ENCODE measurements at places on chromosomes 4 and X.
A peak's percentile ranks its signal among the peaks of the same experiment; 100 is the strongest.

GRCh38 chr4:156763511-156763910, 208.1 kb downstream of the PDGFC start:
- no peak for DNase-seq

DNA sequence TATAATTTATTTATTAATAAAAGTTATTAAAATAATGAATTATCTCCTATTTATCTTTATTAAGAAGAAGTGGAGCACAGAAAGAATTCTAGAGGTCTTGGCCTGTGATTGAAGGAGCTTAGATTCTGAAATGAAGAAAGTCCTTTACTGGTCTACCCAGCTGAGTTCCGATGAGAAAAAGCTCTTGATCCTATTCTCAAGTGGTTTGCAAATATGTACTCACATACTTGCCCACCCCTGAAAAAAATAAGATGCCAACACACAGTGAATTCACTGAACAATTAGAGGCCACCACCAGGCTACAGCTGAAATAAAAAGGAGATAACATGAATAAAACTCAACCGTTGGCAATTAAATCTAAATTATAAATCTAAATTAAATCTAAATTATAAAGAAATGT, 253.4 kb downstream of the MAPK10 start:
- no peak for DNase-seq

DNA sequence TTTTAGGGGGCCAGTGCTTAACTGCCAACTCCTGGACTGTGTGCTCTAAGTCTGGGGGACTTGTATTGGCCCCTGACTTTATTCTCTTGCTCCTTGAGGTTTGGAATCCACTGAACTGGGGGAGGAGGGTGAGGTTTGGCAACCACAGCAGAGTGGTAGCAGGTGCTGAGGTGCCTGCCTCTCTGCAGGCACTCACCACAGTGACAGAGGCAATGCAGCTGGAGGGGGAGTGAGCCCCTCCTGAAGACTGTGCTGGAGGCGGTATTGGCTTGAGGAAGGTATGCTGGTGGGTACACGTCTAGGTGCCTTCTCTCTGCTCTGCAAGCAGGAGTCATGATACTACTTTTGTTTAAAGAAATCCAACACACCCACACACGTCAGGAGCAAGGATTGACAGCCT, 24.6 kb downstream of the CFAP299 start:
- no peak for DNase-seq

DNA sequence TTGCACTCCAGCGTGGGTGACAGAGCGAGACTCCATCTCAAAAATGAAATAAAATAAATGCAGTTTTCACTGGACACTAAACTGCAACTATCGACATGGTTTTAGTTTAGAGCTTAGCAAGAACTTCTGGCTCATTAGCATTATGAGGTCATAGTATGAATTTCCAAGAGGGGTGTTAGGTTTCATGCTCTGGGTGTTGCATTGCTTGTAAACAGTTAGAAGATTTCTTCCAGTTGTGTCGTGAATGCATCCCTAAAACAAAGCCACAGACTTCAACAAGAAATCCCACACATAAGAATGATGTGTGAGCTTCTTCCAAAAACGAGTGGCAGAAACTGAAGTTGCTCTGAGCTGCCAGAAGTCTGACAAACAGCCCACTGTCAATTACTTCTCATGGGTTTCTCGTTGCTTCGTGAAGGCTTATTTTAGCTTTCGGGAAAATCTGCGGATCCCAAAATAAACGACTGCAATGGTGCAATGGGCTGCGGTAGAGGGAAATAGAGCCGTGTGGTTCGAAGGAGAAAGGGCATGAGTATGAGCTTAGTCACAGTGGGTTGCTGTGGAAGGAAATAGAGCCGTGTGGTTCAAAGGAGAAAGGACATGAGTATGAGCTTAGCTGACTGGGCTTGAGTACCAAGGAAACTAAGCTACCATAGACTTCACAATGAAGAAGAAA, 354.9 kb downstream of the DHRSX start:
- DNase-seq = no peak

DNA sequence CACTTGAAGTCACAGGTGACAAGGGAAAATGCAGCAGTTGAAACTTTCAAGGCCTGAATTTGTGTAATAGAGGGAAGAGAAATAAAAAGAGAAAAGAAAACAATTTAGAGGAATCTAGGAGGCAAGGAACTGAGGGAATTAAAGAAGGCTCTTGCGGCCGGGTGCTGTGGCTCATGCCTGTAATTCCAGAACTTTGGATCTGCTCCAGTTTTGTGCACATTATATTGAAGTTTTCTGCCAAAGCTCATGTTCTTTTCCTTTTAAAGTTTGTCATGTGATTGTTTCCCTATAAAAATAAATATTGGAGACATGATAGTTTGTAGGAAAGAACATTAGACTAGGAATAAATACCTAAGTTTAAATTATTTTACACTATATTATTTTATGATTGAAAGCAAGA, 433.9 kb upstream of the CPEB2 start:
- DNase-seq = no peak

- DNase-seq = no peak
Measured at GRCh38 chrX:44062840-44063239, 89.7 kb upstream of the NDP start.

DNA sequence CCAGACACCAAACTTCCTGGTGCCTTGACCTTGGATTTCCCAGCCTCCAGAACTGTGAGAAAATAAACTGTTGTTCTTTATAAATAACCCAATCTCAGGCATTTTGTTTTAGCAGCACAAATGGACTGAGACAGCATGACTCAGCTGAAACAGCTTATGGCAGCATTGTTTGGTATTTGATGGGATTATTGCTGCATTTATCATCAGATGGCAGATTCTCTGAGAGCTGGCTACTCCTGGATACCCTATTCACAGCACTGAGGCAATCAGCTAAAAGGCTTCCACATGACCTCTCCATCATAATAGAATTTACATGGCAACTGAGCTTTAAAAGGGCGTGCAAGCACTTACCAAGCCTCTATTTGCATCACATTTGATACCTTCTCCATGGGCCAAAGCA, 623.1 kb upstream of the CPEB2 start:
- no peak for DNase-seq

GRCh38 chr4:175716961-175717360, 95.1 kb downstream of the GPM6A start:
- DNase-seq = no peak

GRCh38 chrX:7972586-7972985, 45.4 kb upstream of the PNPLA4 start:
- no peak for DNase-seq

DNA sequence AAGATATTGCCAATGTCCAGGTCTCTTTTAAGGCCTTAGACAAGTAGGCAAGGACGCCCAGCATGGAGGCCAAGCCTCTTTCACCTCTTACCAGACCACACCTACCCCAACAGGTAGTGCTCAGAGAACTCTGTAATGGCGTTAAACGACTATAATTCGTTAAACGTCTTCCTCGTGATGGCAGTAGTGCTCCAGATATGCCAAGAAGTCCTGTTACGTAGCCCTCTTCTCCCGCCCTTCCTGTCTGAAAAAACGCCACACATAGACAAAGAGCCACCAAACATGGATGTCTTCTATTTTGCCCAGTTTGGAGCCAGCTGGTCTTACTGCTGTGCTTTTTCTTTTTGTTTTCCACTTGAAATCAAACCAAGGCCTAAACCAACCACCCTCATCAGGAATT, 190.7 kb downstream of the OR13H1 start:
- no peak for DNase-seq

GRCh38 chr4:153759407-153760316, at the start of gene RNF175:
TSS of gene RNF175 (minus strand) at chr4:153760024. CDS start at chr4:153759862, 162 bp downstream.
- no peak for DNase-seq

GRCh38 chr4:13536607-13537006, 7.7 kb downstream of the NKX3-2 start:
- DNase-seq = no peak

GRCh38 chr4:112674376-112674775, 37.4 kb downstream of the LARP7 start:
- no peak for DNase-seq

GRCh38 chrX:81201071-81201470, 642 bp downstream of the HMGN5 start:
- no peak for DNase-seq

GRCh38 chrX:22118161-22118830, 86.2 kb downstream of the PHEX start:
- DNase-seq = no peak

DNA sequence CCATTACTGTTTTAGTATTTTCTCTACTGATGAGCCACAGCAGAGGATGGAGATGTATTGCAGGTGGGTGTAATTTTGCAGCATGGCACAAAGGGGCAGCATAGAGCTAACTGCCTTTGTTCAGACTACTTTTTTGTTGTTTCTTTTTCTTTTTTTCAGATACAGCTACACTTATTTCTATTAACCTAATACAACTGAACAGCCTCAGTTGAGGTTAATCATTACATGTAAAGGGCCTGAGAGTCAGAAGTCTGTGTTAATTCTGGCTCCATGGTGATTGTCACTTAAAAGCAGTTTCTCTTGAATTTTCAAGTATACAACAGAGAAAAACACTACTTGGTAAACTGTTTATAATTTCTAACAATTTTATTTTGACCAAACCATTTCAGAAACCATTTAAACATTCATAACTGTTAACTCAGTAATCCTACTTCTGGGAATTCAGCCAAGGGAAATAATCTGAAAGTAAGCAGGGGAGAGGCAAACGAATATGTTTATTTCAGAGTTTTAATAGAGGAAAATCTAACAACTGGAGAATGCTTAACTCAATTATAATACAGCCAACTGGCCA, 13.9 kb upstream of the PPEF2 start:
- DNase-seq = no peak

- no peak for DNase-seq
Measured at GRCh38 chr4:108570993-108571569, 49.3 kb upstream of the RPL34 start.

DNA sequence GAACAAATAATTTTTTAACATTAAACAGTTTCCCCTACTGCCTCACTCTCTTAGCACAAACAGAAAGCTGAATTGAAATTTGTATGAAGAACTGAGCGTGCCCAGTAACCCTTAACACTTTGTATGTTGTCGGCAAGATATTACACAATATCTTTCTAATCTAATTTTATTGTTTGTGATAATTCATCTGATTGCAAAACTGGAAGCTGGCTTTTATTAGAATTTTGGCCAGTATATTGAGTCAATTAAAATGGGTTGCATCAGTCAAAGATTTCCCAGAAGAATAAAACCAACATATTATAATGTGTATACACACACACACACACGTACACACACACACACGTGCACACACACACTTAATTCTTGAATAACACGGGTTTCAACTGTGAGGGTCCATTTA, 2332.1 kb downstream of the PCDH7 start:
- DNase-seq = no peak

DNA sequence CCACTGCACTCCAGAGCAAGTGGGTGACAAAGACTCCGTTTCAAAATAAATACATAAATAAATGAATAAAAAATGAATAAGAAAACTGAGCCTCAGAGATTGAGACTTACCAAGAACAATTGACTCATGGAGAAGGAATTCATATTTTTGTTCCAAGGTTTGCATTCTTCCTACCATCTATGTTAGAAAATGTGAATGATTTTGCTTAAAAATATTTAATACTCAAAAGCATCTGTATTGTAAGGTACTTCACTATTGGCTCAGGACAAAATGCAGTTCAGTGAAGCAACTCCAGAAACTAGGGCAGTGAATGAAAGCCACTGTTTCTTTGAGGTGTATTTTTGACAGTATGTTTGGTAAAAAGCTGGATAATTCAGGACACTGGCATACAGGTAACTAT, 54.1 kb downstream of the XAGE2 start:
- DNase-seq = no peak

DNA sequence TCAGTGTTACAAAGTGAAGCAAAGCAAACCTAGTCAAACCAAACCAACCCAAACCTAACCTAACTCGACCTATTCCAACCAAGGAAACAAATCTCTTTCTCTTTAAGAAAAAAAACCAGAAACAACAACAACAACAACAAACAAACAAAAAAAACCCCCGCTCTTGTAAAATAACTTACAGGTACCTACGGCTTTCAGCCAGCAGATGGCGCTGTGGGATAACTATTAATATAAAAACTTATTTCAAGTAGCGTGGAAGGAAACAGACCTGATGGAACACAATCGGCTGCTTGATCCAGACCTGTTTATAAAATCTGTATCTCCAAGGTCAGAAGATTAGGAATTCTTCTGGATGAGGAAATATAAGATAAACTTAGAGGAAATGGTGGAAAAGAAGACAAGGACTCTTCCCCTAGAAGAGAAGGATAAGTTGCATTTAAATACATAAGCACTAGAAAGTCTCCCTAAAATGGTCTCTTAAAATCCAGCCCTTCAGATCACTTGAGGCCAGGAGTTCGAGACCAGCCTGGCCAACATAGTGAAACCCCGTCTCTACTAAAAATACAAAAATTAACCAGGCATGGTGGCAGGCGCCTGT, 34.4 kb upstream of the CDKL5 start:
- peak; percentile 53 for DNase-seq

DNA sequence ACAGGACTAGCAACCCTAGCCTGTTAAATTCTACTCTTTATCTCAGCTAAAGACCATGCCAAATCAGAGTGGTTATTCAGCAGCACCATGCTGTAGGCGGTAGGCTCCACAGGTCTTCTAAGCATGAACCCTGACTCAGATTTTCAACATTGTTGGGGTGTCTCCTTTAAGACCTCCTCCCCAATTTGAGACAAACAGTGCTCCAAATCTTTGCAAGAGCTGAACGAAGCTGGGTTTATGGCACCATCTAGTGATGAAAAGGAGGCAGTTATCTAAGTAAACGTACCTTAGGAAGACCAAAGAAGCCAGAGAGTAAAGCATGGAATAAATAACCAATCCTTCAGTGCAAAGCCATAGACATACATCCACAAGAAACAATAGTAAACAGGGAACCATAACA, 334.5 kb upstream of the SLC7A11 start:
- no peak for DNase-seq

- DNase-seq = no peak
Measured at GRCh38 chrX:26026179-26026578, 112.0 kb upstream of the MAGEB18 start.

GRCh38 chrX:46404774-46405173, 140.4 kb downstream of the ZNF674 start:
- no peak for DNase-seq

GRCh38 chr4:169068423-169068822, 58.4 kb upstream of the CBR4 start:
- DNase-seq = no peak

DNA sequence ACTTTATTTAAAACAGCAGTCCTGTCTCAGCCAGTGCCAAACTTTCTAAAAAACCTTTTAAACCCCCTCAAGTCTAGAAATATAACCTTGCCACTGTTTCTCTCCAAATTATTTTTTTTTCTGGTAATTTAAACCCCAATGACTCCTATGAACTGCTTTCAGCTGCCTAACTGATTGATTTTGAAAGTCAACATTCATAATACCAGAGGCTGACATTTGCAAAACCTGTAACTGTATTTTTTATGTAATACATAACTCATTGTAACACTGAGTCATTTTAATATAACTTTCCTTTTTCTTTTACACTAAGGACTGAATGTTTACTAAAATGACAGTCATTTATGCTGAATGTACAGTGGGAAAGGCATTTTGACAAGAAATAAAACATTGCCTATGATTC, 19.1 kb upstream of the EGFL6 start:
- no peak for DNase-seq
